Foreskin fibroblast (primary cell): ENCODE measurements at places on chromosomes 7 and 10.

GRCh38 chr7:91034459-91035368 lies 229.5 kb upstream of the FZD1 start:
- DNase-seq, result peak; percentile 36

DNA sequence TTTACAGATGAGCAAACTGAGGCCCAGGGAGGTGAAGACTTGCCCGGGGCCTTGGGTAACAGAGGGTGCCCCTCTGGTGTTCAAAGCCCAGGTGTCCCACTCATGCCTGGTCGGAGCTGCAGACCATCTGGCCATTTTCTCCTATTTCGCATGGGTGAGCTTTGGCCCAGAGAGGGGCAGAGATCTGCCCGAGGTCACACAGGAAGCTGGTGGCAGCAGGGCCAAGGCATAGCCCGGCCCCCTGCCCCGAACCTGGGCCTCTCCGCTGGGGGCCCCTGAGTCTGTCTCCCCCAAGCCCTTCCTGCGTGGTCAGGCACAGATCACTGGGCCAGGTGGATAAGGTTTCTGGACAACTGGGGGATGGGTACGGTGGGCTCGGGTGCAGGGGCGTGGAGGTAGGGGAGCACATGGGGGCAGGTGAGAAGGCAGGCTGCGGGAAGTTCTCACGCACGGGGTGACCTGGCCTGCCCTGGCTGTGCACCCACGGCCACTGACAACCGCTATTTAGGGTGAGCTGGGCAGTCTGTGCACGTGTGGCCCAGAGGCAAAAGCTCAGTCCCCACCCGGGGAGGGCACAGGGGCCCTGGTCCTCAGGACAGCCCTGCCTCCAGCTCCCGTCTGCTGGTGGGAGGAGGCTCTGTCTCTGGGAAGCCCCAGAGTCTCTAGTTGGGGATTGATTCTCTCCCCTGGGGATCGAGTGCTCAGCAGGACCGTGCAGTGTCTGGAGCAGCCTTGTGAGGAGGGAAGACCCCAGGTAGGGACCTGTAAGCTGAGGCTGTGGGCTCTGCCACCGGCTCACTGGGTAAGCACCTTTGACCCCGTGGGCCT lies 68.6 kb downstream of the UNCX start:
- DNase-seq, result no peak

- DNase-seq, result no peak
These were observed 6.7 kb upstream of the ZNF33B start for GRCh38 chr10:42645103-42645502.

GRCh38 chr10:33008499-33009243 lies 50.6 kb upstream of the ITGB1 start:
- DNase-seq, result peak; percentile 90

DNA sequence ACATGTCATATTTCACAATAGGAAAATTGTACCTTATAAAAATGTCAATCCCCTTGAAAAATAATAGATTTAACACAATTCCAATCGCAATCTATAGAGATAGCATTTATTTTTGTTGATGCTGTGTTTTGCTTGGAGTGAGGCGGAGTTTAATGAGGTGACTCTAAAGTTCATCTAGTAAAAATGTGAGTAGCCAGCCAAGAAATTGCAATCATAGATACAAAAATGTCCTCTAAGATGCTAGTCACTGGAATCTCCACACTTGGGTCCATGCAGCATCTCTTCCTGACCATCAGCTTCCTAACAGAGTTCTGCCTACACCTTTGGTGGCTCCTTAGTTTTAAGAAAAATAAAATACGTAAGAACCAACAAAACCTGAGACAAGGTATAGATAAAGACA lies 44.9 kb downstream of the GLI3 start:
- no peak for DNase-seq

GRCh38 chr10:13716081-13717071 lies 129.6 kb downstream of the PRPF18 start:
- peak; percentile 90 for DNase-seq

DNA sequence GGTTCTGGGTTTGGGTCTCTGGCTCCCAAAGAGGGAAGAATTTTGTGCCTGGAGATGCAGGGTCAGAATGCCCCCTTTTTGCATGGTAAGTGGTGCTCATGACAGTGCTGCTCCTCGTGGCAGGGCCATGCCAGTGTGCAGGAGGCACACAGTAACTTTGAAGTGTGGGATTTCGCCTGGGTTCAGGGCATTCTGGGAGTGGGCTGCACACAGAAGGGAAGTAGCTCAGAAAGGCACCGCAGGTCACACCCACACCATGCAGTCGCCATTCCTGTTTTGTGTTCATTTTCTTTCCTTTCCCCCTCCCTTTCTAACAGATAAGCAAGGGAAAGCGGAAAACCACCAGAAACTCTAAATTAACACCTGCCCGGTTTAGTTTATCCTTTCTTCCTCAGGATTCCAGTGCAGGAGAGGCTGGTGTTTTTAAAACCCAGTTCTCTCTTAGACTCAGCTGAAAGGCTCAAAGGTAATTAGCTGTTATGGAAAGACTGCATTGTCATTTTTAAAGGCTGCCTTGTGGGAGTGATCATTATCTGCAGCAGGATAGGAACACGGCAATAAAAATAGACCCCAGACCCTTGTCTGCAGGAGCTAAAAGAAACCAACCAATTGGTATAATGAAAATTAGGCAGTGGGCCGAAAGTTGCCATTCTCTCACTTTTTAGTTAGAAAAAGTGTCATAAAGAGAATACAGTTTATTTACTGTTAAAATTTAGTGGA lies 50.2 kb downstream of the EEPD1 start:
- no peak for DNase-seq

- DNase-seq, result peak; percentile 1
These were observed 716.0 kb downstream of the XPNPEP1 start for GRCh38 chr10:109207361-109207760.

DNA sequence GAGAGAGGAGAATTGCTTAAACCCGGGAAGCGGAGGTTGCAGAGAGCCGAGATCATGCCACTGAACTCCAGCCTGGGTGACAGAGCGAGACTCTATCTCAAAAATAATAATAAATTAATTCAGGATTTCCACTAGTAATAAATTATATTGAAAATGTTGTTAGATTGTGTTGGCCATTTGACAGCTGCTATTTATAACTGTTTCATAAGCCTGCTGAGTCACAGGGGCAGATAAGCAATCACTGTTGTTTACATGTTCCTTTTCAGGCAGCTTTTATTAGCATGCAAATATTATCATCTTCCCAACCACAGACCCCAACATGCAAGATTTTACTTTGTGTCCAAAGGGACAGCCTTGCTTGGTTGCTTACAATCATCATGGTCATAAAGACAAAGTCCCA lies 49.5 kb upstream of the ZNF138 start:
- DNase-seq, result no peak

- DNase-seq, result no peak
These were observed 39.3 kb downstream of the RABGEF1 start for GRCh38 chr7:66779669-66780409.

- no peak for DNase-seq
These were observed 40.5 kb upstream of the PPP2R2D start for GRCh38 chr10:131860311-131860710.

GRCh38 chr10:111650088-111650487 lies 533.5 kb downstream of the GPAM start:
- no peak for DNase-seq

GRCh38 chr10:35643151-35644049 lies 1.3 kb upstream of the FZD8 start:
- DNase-seq, result peak; percentile 76

DNA sequence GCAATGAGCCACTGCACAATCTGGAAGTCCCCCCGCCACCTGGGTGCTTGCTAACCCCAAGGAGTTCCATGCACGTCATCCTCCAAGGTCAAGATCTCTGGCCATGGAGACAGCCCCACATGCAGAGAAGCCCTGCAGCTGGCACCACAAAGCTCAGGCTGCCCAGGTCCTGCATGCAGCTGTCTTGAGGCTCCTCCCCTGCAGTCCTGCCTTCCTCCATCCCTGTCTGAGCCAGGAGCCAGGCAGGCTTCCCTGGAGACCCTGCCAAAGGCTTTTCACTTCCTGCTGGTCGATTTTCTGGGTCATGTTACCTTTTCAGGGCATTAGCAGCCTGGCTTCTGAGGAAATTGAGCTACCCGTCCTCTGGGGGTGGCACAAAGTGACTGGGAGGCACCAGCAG lies 12.5 kb upstream of the TMEM72 start:
- DNase-seq, result no peak

DNA sequence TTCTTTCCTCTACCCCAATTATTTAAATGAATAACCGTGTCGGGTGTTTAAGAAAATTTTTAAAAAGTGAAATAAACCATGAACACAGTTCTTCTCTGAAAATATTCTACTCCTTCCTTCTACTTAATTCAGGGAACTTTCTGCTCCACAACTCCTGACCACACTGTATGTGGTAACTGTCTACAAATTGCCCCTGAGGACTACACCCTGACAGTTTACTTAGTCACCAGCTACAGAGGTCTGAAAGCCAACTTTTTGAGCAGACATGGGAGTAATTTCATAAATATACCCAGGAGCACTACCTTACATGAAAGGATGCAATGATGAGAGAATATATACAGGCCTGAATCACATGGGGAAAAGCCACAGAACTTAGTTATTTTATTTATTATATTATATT lies 523.2 kb upstream of the SORCS1 start:
- peak; percentile 1 for DNase-seq

DNA sequence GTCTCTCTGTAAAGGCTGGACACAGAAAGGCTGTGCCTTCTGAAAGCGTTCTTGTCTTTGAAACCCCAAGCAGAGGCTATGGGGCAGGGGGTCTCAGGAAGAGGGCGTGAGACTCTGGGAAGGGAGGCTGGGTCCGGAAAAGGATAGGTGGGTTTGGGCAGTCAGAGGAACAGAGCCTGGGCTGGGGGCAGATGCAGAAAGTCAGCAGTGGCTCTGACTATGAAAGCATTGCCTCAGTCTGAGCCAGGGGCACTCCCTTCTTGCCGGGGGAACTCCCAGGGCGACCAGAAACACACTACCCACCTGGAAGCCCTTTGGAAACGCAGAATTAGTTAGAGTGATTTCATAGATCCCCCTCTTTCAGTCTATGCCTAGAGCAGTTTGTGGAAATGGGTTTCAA lies 72.0 kb downstream of the VWA2 start:
- no peak for DNase-seq

- no peak for DNase-seq
These were observed 51.3 kb downstream of the POLL start for GRCh38 chr10:101536800-101537199.

- peak; percentile 42 for DNase-seq
These were observed 188.6 kb upstream of the LYZL2 start for GRCh38 chr10:30818010-30818660.

GRCh38 chr7:55778631-55779030 lies 83.9 kb downstream of the SEPTIN14 start:
- DNase-seq, result no peak

- DNase-seq, result no peak
These were observed 482 bp upstream of the ACTR3C start for GRCh38 chr7:150323682-150324372.

DNA sequence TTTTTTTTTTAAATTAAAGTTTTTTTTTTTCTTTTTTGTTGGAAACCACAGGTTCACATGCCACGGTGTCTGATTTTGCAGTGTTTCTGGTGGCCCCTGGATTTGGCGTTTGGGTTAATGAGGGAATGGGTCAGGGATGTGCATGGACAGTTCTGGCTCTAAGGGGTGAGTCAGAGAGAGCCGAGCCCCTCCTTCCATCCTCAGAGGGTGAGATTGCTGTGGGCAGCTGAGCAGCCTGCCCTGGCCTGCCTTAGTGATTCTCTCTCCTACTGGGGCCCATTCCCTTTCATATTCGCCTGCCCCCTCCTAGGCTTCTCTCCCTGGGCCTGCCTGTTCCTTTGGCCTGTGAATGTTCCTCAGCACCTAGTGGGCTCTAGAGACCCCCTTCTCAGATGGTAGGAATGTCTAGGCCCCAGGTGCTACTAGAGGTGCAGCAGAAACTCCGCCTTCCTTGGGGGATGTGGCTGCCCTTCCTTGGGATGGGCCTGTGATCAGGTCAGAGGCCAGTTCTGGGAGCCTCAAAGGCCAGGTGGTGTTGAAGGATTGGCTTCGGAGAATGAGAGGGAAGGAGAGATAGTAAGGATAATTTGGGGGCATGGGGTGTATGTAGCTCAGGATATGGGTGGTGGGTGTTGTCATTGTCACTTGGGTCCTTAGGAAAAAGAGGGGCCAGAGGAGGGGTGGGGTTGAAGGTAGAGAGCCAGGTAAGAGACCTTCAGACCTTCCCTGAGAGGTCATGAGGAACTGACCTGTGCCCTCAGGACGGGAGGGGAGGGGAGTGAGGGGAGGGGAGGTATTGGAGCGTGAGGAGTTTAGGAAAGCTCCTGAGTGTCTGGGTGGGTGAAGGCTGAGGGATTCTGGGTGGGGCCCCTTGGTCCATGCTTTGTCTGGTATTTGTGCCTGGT lies 19.8 kb downstream of the TSPAN14 start:
- no peak for DNase-seq

DNA sequence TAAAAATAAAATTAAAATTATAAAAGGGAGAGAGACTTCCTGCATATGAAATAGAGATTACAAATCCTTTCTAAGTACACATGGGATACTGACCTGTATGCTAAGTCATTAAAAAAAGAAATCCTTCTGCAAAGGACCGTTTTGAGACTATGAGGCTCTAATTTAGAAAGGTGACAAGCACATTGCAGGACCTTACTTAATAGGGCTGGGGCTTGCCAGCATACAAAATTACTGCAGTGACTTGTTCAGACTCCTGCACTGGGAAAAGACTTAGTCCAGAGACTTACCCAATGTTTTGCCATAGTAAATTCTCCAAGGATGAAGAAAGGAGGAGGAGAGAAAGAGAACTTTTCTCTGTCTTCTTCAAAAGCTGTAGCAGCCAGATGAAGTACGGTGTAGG lies 193.6 kb downstream of the KCNMA1 start:
- no peak for DNase-seq

- DNase-seq, result no peak
These were observed 210.7 kb downstream of the MAD1L1 start for GRCh38 chr7:2022021-2022409.

GRCh38 chr10:14839305-14839695 lies 1.2 kb downstream of the HSPA14 start:
- DNase-seq, result peak; percentile 4

DNA sequence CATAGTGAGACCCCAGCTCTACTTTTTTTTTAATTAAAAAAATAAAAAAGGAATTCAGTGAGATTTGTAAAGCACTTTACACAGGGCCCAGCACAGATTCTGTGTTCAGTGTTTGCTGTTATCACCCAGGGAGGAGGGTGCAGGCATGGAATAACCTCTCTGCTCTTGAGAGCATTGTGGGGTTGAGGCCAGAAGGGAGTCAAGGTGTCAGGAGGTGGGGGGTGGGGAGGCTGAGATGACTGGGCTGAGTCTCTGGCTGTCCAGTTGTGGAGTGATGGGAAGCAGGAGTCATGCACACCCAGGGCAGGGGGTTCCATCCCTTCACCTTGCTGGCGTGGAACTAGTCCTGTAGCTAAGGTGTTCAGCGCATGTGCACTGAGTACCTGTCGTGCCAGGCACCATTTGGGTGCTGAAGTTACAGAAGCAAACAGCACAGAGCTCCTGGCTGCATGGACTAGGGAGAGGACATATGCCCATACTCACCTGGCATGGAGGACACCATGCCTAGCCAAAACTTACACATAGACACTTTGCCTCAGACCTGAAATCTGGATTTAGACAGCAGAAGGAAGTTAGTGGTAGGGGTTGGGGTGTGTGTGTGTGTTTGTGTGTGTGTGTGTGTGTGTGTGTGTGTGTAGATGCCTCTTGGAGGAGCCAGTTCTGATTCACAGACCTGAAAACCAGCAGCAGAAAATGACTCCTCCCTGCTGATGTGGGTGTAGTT lies 69.2 kb upstream of the LRRC4 start:
- DNase-seq, result no peak
